ENCODE measurements at places on chromosomes 2 and 18. TPM values are rescaled to one million over a fixed set of nuclear protein-coding genes. Genes with fewer than 3 reads are reported as not detected.

- H3K27me3 ChIP-seq, result peaks cover 46% of the 10 kb centered on the region
- H3K36me3 ChIP-seq, result no peaks in the 10 kb centered on the region
- peak; percentile 8 for DNase-seq
- peak overlapping the region; percentile 16 for H3K4me3 ChIP-seq
Observed at GRCh38 chr2:241036397-241036963, 38.1 kb downstream of the SNED1 start.

DNA sequence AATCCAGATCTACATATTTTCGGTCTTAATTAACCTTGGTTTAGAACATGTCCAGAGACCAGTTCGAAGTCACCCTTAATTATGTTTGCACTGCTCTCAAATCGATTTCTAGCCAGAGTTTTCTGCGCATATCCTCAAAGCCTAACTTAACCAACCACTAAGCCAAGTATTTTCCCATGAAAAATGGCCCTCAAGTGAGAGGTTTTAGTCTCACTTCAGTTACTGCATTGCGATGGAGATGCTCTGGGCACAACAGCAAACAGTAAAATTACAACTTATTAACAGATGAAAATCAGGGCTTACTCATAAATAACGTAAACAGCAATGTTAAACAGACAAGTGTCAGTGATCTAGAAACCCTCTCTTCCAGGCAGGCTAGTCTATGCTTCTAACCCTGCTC lies 4.5 kb downstream of the RTN4 start:
- DNase-seq, result no peak
- H3K4me1 ChIP-seq, result peaks cover 10% of the 10 kb centered on the region
- no peak overlapping the region for H3K27ac ChIP-seq
- H3K36me3 ChIP-seq, result no peaks in the 10 kb centered on the region
- H3K4me3 ChIP-seq, result no peak overlapping the region
- no peaks in the 10 kb centered on the region for H3K27me3 ChIP-seq

DNA sequence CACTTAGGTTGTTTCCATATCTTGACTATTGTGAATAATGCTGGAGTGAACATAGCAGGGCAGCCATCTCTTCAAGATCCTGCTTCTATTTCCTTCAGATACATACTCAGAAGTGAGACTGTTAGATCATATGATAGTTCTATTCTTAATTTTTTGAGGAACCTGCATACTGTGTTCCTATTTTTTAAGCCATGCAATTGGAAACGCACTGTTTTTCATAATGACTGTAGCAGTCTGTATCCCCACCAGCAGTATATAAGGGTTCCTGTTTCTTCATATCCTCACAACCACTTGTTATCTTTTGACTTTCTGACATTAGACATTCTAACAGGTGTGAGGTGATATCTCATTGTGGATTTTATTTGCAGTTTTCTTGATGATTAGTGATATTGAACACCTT lies 15.5 kb downstream of the NEURL3 start:
- no peaks in the 10 kb centered on the region for H3K36me3 ChIP-seq
- no peaks in the 10 kb centered on the region for H3K27me3 ChIP-seq
- no peaks in the 10 kb centered on the region for H3K4me1 ChIP-seq
- H3K27ac ChIP-seq, result no peak overlapping the region
- no peak overlapping the region for H3K4me3 ChIP-seq

The ANKRD62 gene
- not detected for total RNA-seq

The ATP6V1B1 gene
- total RNA-seq, result 3.0 TPM

The LYG2 gene
- total RNA-seq, result not detected

GRCh38 chr2:138846216-138846821 lies 66.1 kb upstream of the NXPH2 start:
- H3K27me3 ChIP-seq, result no peaks in the 10 kb centered on the region
- no peak overlapping the region for H3K27ac ChIP-seq
- H3K4me3 ChIP-seq, result no peak overlapping the region
- no peaks in the 10 kb centered on the region for H3K4me1 ChIP-seq
- peak; percentile 61 for DNase-seq

- H3K4me3 ChIP-seq, result peak overlapping the region; percentile 55
- no peaks in the 10 kb centered on the region for H3K36me3 ChIP-seq
- H3K27me3 ChIP-seq, result no peaks in the 10 kb centered on the region
- H3K27ac ChIP-seq, result peak overlapping the region; percentile 97
Observed at GRCh38 chr18:11909591-11910026, 1.5 kb upstream of the MPPE1 start.

- no peaks in the 10 kb centered on the region for H3K36me3 ChIP-seq
- DNase-seq, result no peak
- H3K27ac ChIP-seq, result no peak overlapping the region
- H3K27me3 ChIP-seq, result no peaks in the 10 kb centered on the region
- H3K4me3 ChIP-seq, result no peak overlapping the region
Observed at GRCh38 chr2:57696016-57696415, 350.6 kb upstream of the VRK2 start.

- DNase-seq, result no peak
- no peaks in the 10 kb centered on the region for H3K27me3 ChIP-seq
- H3K27ac ChIP-seq, result no peak overlapping the region
- no peak overlapping the region for H3K4me3 ChIP-seq
- no peaks in the 10 kb centered on the region for H3K36me3 ChIP-seq
Observed at GRCh38 chr2:111066062-111066593, 54.6 kb upstream of the BCL2L11 start.

DNA sequence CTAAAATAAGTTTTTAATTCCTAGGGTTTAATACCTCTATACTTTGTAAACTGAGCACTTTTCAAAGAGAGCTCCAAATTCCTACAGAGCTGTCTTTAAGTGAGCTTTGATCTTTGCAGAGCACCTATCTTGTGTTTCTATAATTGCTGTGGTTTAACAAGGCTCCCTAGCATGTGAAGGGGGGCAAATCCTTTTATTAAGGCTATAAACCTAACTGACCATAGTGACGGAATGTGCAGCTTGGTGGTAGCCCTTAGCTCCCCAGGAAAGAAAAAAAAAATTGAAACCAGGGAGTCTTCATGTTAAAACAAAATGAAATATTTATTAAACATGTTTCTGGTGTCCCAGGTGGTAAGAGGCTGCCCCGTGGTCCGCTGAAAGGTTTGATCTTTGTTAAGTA lies 78.6 kb upstream of the ETAA1 start:
- no peaks in the 10 kb centered on the region for H3K27me3 ChIP-seq
- H3K4me1 ChIP-seq, result peaks cover 17% of the 10 kb centered on the region
- no peak overlapping the region for H3K27ac ChIP-seq

The CEP68 gene
- total RNA-seq, result 17.2 TPM

GRCh38 chr2:59239146-59239545 lies 998.0 kb upstream of the FANCL start:
- DNase-seq, result no peak
- no peaks in the 10 kb centered on the region for H3K27me3 ChIP-seq
- H3K4me1 ChIP-seq, result no peaks in the 10 kb centered on the region
- H3K27ac ChIP-seq, result no peak overlapping the region
- no peaks in the 10 kb centered on the region for H3K36me3 ChIP-seq

The SOWAHC gene
- total RNA-seq, result 13.0 TPM

DNA sequence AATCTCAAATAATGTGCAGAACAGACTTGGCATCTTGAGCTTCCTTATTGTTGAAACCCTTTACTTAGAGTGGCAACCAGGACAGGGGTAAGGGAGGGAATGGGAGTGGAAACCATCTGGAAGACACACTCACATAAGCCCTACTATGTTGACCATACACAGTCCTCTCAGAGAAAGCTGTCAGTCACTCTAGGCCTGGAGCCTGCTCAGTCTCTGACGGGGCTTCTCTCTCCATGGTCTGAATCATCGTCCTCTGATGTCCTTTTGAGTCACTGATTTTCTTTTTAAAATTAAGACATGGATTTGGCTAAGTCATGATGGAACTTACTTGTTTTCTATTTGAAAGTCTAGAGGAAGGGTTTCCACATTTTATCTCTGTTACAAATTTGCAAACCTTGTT lies 74.0 kb downstream of the MYO1B start:
- H3K4me1 ChIP-seq, result peaks cover 3% of the 10 kb centered on the region
- no peak overlapping the region for H3K4me3 ChIP-seq
- H3K36me3 ChIP-seq, result no peaks in the 10 kb centered on the region
- DNase-seq, result no peak

GRCh38 chr2:171712051-171712450 lies 24.8 kb downstream of the DYNC1I2 start:
- H3K4me1 ChIP-seq, result no peaks in the 10 kb centered on the region
- H3K4me3 ChIP-seq, result no peak overlapping the region
- H3K27me3 ChIP-seq, result no peaks in the 10 kb centered on the region
- no peak overlapping the region for H3K27ac ChIP-seq
- peaks cover 16% of the 10 kb centered on the region for H3K36me3 ChIP-seq

DNA sequence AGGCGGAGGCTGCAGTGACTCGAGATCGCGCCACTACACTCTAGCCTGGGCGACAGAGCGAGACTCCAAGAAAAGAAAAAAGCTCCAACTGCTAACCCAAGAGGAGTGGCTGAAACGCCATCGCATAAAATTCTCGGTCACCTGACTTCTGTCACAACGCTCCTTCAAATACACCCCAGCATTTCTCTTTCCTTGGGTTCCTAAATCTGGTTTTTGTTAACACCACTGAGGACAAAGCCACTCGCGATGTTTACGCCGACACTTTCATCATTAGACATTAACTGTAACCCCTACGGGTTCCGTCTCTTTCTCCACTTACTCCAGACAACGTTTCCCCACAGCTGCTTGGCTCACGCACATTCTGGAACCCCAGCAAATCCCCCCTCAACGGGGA lies 679 bp downstream of the CLK1 start:
- H3K27ac ChIP-seq, result peak overlapping the region; percentile 99
- peaks cover 25% of the 10 kb centered on the region for H3K36me3 ChIP-seq
- H3K4me3 ChIP-seq, result peak overlapping the region; percentile 65

DNA sequence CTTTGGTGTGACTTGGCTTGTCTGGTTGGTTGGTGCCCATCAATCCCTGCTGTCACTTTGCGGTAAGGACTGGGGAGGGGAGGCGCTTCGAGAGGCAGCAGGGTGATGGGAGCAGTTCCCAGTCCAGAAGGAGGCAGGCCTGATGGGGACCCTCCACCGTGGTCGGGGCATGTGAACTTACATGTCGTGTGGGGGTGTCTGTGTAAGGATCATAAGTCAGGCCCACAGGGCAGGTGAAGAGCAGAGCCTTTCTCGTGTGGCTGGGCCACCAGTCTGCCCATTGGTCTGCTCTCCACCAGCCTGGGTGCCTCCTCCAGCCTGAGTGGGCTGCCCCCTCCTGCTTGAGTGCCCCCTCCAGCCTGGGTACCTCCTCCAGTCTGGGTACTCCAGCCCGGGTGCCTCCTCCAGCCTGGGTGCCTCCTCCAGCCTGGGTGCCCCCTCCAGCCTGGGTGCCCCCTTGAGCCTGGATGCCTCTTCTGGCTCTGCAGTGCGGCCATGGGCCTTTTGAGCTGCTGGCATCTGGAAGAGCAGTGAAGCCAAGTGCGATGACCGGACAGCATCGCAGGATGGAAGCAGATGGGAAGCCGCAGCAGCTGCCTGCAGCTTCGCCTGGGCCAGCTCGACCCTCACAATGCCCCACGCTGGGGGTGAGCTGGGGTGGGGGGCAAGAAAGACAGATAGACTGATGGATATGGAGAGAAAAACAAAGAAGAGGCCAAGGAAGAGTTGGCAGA lies 25.0 kb downstream of the ATOH8 start:
- no peaks in the 10 kb centered on the region for H3K27me3 ChIP-seq
- H3K36me3 ChIP-seq, result no peaks in the 10 kb centered on the region
- no peak overlapping the region for H3K4me3 ChIP-seq
- DNase-seq, result no peak

DNA sequence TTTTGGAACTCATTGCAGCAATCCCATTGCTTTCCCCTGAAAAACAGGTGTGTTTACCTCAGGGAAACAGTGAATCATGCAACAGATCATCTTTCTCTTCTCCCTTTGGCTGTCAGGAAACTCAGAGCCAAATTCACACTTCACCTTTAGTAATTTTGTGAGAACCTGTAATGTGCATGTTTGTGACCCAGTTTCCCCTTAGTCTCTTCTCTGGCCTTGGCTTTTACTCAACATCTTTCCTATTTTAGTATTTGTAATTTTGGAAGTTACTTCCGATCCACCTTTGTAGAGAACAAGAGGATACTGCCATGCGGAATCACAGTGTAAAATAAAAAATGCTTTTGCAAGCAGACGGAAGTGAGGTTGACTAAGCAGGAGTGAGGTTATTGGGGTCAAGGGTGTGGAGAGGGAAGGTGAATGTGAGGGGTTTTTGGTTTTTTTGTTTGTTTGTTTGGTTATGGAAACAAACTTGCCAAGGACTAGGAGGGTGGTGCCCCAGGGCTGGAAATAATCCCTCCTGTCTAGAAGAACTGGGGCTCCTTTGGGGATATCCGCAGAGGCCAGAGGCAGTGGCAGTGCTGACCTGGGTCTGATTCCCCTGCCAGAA lies 14.0 kb downstream of the ASPRV1 start:
- no peak overlapping the region for H3K4me3 ChIP-seq
- peaks cover 3% of the 10 kb centered on the region for H3K36me3 ChIP-seq
- H3K27me3 ChIP-seq, result no peaks in the 10 kb centered on the region
- DNase-seq, result no peak

GRCh38 chr2:100964222-100964621 lies 37.9 kb upstream of the RPL31 start:
- no peak overlapping the region for H3K4me3 ChIP-seq
- H3K27me3 ChIP-seq, result no peaks in the 10 kb centered on the region
- H3K4me1 ChIP-seq, result no peaks in the 10 kb centered on the region
- no peak overlapping the region for H3K27ac ChIP-seq
- DNase-seq, result no peak

GRCh38 chr2:194545978-194546377 lies 1111.0 kb upstream of the SLC39A10 start:
- no peaks in the 10 kb centered on the region for H3K4me1 ChIP-seq
- no peak overlapping the region for H3K27ac ChIP-seq
- no peak for DNase-seq
- no peak overlapping the region for H3K4me3 ChIP-seq
- H3K36me3 ChIP-seq, result no peaks in the 10 kb centered on the region

The RAPGEF4 gene
- total RNA-seq, result 21.2 TPM

The CTAGE1 gene
- total RNA-seq, result not detected

DNA sequence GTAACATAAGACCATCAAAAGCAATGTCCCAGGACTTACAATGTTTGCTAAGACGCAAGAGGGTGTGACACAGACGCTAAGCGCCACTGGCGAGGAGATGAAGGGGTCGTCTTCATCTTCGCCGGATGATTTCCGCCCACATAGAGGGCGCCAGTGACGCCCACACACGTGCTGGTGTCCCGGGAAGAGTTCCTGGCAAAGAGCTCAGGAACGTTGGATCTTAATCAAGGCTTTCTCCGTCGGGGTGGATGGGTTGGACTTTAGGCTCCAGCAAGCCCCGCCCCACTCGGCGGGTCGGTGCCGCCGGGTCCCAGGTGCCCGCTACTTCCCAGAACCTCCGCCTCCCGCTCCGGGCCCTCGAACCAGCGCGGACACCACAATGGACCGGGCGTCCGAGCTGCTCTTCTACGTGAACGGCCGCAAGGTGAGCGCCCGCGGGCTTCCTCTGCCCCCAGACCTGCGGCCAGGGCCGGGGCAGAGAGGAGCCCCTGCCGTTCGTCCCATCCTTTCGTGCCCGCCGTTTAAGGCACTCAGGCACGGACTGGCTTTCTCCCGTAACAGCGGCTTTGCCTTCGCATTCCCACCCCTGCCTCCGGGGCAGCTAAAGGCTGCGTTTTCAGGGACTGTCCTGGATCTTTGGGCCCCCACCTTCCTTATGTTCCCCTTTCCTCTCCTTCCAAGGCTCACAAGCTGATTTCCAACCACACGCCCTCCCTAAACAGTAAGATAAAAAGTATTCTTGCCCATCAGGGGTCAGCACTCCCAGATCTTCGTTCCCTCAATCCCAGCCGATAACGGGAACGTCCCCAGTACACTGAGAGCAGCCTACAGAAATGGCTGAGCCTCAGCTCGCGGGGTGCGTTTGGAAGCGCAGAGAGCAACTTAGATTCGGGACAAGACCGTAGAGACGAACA lies at the start of gene AOX1:
Gene AOX1, plus strand, starts transcription at position 285 of the 914 bp plus-strand sequence. Its CDS starts 95 bp downstream, at position 380.
- no peaks in the 10 kb centered on the region for H3K36me3 ChIP-seq
- peaks cover 13% of the 10 kb centered on the region for H3K27me3 ChIP-seq
- H3K4me1 ChIP-seq, result no peaks in the 10 kb centered on the region
- peak; percentile 72 for DNase-seq
- H3K27ac ChIP-seq, result no peak within 1 kb of the TSS

The M1AP gene
- not detected for total RNA-seq

The HOXD12 gene
- total RNA-seq, result not detected

All from cardiac muscle cell (in vitro differentiated cells and primary cell).